ENCODE measurements at places on chromosomes 3 and 15.

DNA sequence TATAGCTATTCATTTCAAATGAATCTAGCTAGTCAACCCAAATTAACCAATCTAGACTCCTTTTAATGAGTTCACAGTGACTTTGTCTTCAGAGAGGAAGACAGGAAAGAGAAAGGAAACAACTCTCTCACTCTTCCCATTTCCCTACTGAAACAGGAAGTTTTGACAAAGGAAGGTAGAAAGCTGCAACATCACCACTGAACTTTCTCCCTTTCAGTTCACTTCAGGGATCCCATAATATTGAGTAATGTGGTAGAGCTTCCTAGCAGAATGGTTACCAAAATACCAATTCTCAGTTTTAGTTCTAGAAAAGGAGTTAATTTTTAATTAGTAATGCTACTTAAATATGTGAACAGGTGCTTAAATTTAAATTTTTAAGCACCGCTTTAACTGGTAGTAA lies 7.5 kb downstream of the VPS13C start:
- no peak for DNase-seq

DNA sequence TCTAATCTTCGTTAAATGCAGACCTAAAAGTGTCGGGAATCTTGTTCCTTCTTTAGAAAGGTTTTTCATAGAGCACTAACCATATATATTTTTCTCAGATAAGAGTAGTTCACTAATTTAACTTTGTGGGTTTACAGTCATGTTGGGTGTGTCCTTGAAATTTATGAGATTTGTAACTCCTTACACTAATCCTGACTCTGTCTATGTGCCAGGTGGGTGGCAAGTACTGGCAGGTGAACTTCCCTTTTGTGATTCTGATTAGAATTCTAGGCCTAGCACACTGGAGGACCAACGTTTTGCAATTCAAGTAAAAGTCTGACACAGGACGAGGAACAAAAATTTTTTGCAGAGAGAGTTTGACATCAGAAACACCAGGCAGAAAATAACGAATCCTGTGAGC lies 220.1 kb downstream of the P3H2 start:
- DNase-seq, result no peak

DNA sequence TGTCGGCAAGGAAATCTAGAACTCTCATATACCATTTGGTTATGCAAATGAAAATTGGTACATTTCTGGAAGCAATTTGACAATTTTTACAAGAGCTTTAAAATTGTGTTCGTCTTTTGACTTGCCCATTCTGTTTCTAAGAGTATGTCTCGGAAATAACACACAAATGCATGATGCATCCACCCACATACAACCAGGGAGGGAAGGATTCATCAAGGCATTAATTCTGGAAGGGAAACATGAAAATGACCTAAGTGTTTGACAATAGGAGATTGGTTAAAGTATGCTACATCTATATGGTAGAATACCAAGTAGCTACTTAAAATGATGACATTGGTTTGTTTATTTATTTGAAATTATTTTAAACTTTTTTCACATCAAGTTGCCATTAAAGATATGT lies 58.6 kb downstream of the PIAS1 start:
- no peak for DNase-seq

DNA sequence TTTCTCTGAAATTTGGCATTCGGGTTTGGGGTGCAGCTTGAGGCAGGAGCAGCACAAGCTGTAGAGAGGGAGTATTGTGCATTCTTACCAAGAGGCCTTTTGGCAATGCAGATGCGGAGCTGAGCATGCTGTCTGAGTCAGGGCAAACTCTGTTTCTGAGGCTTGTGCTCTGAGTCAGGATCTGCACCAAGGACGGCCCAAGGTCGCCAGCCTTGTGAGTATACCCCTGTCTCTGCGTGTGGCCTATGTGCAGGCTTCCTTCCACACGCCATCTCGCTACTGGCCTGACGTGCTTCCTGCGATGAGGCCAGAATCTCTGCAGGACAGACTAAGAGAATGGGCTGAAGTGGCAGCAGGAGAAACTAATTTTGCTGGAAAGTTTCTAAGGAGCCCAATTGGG lies 83.8 kb upstream of the ROPN1 start:
- no peak for DNase-seq

GRCh38 chr15:65086680-65087111 lies 10.2 kb downstream of the KBTBD13 start:
- no peak for DNase-seq

DNA sequence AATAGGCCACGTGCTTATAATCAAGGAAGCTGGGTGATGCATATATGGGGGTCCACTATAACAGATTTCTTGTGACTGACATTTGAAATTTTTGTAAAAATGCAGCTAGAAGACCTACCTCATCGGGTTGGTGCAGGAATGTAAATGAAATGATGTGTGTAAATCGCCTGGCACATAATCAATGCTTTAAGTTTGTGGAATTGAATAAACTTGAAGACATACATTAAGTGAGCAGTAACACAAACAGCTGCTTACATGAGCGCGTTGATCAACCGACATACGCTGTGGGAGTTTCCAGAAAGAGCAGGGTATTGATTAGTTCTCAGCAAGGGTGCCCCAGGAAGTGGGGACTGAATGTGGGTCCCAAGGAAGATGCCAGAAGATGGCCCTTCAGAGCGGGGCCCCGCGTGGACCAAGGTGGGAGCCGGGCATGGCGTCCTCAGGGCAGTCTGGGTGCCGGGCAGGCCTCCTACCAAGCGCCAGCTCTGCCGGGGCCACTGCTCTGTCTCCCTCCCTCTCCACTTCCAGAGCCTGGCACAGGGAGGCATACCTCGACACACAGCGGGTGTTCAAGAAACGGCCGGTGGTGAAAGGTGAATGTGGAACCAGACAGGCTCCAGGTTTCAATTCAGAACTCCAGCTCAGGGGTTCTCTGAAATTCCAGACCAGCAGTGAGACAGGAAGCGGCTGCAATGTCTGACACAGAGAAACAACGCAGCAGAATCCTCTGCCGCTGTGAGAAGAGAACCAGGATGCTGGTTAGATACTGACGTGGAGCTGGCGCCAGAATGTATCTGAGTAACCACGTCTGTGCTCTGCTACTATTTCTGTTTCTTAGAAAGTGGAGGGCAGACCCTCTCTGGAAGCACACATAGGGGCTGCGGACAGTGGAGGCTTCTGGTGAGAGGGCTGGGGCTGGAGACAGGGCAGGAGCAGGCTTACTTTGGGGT lies 12.6 kb downstream of the BFSP2 start:
- DNase-seq, result no peak

DNA sequence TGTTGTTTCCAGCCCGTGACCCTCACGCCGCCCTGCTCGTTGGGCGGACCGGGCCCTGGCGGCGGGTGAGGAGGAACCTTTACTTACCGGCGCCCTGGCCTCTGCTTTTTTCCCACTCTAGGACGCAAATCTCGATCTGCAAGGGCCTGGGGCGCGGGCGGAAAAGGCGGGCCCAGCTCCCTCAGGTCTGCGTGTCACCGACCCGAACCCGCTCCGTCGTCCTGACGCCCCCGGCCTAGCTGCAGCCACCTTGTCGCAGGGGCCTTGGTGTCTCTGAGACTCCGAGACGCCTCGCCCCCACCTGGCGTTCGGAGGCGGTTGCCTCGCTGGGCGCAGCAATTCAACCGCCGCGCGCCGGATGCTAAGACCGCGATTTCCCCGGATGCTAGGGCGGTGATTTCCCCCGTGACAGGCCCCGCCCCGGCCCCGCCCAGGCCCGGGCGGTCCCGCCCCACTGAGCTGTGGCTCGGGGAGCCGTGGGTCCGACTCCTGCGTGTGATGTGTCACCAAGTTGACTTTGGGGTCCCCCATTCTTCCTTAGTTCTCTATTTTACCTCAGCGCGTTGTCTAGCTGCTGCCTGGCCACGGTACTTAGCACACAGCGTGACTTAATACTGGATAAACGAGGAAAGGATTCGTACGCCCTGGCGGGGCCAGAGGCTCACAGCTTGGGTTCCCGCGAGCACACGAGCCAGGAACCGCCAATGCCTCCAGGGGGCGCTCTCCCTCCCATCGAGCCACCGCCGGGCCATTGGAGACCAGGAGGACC lies at the start of gene RPL39L:
Gene RPL39L (minus strand): TSS at position 371 of the 769 bp plus-strand sequence. CDS start 18,196 bp downstream, outside the sequence.
- DNase-seq, result peak; percentile 87

DNA sequence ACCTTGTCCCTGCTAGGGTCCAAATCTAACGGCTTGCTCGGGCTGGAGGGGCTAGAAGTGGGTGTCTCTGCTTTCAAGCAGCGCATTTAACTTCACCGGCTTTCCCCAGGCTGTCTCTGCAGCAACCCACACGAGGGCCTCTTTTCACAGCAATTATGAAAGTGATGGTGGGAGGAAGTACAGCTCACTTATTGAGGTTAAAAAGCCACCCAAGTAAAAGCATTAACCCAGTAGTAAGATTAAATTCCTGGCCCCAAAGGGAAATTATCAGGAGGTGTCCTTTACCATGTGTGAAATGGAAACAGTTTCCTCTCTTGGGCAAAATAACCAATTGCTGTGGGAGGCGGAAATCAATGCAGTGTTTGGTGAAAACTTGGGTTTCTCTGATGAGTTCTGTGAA lies 41.1 kb downstream of the NGRN start:
- DNase-seq, result no peak

- no peak for DNase-seq
Observed at GRCh38 chr3:150077581-150078247, 107.0 kb upstream of the PFN2 start.

- DNase-seq, result no peak
Observed at GRCh38 chr3:94972066-94972465, 909.2 kb downstream of the NSUN3 start.

DNA sequence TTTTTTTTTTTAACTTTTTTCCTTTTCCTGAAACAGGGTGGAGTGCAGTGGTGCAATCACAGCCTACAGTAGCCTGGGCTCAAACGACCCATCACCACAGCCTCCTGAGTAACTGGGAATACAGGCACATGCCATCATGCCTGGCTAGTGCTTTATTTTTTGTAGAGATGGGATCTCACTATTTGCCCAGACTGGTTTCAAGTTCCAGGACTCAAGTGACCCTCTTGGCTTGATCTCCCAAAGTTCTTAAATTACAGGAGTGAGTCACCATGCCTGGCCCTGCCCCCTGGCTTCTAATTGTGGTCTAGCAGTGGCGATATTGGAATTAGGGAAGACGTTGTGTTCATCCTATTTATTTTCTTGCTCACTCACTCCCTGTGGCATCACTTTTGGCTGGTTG lies 1138.4 kb downstream of the SI start:
- DNase-seq, result no peak

- DNase-seq, result no peak
Observed at GRCh38 chr15:96462768-96463750, 132.6 kb downstream of the NR2F2 start.

GRCh38 chr3:13194285-13195209 lies 121.3 kb upstream of the IQSEC1 start:
- DNase-seq, result no peak

DNA sequence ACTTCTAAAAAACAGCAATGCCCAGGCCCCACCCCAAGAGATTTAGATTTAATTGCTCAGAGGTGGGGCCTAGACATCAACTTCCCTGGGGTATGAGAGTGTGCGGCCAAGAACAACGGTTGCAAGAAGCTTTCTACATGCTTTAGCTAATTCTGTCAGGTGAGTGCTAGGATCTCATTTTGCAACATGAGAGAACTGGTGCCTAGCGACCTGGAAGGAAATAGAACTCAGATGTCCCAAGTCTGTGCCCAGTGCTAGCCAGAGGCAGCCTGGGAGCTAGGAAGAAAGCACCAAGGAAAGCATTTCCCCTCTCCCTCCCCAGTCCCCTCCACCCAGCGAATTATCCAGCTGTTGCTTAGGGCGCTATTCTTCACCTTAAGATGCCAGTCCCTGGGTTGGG lies 22.9 kb upstream of the HRH1 start:
- no peak for DNase-seq

DNA sequence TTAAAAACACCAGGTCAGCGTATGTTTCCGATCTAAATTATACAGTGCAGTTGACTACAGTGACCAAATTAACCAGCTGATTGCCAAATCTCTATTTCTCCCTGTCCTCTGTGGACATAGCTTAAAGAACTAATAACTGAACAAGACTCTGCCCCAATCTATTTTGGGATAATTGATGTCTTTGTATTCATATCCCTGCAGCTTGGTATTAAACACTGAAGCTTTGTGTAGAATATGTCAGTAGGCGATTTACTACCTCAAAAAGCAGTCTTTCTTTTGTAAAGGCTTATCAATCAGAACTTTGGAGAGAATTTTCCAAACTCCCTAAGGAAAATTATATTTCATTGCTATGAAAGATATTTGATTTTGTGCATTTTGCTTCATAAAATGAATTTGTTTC lies 258.2 kb downstream of the SOX2 start:
- no peak for DNase-seq

DNA sequence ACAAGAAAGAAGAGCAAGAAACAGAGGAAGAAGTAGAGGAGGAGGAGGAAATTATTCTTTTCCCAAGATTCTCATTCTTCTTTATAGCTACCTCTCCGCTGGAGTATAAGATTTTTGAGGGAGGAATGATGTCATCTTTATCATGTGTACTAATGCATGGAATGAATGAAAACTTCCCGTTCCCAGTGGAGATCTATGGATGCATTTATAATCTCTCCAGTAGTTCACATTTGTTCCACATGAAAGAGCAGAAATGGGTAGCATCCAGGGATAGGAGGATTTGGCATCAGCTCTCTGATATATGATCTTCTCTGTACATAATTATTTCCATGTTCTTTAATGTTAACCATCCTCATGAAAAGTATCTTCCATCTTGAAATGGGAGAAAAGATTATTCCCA lies 244.4 kb downstream of the ADAMTSL3 start:
- no peak for DNase-seq

- DNase-seq, result no peak
Observed at GRCh38 chr3:35426366-35426958, 212.9 kb upstream of the ARPP21 start.

DNA sequence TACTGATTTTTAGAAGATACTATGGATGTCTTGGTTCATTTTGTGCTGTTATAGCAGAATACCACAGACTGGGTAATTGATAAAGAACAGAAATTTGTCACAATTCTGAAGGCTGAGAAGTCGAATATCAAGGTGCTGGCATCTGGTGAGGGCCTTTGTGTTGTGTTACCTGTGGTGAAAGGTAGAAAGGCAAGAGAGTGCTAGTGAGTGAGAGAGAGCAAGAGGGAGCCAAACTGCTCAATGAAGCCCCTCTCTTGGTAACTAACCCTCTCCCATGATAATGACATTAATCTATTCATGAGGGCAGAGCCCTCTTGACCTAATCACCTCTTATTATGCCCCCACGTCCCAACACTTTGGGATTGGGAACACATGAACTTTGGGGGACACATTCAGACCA lies 31.3 kb downstream of the PDCD6IP start:
- no peak for DNase-seq

GRCh38 chr3:104279617-104280016 lies 1087.1 kb upstream of the ALCAM start:
- DNase-seq, result no peak
